ENCODE measurements at places on chromosomes 3 and 15.

DNA sequence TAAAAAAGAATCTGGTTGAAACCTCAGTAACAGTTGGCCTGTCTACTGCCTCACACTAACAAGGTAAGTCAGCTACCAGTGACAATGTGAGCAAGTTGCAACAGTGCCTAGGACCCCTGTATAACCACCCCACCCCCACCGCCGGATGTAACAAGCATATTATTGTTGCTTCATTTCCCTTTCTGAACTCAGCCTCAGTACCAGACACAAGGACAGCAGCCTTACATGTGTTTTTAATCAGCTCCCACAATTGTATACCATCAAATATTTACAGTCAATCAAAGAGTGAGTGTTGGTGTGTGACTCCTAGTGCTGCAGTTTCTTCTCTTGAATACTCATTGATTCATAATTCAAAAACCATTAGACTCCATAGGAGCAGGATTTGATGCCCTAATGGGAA is 96.4 kb downstream of the PYDC2 start:
- no peak for DNase-seq

DNA sequence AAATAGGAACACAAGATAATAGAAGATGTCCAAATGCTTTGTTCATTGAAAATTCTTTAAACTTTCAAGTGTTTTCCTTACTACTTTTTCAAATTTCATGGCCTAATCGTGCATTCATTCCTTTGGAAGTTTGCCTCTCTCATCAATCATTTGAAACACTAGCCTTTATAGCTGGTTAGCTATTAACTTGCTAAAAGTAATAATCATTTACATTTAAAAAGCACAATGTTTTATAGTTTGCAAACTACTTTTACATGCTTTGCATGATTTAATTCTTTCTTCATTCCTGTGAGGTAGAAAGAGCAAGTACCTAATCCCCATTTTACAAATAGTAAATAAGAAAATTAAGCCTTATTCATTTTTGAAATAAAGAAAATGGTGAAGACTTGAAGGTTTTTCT is 137.4 kb upstream of the SLC7A14 start:
- DNase-seq, result no peak

- DNase-seq, result peak; percentile 54
These were observed 55.7 kb upstream of the GRM7 start for GRCh38 chr3:6805236-6805635.

- peak; percentile 25 for DNase-seq
These were observed 29.3 kb downstream of the ZNF710 start for GRCh38 chr15:90030376-90030775.

DNA sequence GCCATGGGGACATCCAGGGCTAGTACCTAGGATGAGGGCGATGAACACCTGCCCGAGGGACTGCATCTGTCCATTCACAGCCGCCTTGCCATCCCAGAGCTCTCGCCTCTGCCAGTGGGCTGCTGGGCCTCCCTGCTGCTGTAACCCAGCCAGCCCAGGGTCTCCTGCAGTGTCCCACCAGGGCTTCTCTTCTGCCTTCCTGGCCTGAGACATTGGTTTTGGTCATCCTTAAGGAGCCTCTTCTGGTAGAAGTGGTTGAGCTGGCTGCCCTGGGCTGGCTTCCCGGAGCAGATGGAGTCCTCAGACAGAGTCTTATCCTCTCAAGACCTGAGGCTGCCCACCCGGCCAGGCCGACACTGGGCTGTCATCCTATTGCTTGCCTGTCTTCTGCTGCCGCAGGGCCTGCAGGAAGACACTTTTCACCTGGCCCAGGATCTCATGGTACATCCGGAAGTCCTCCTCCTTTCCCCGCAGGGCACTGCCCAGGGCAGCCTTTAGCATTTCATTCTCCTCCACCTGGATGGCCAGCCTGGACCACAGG is 6.1 kb upstream of the HHATL start:
- peak; percentile 44 for DNase-seq

GRCh38 chr3:113249111-113249510 is 37.8 kb downstream of the BOC start:
- DNase-seq, result no peak

GRCh38 chr15:39669241-39669640 is 88.4 kb downstream of the THBS1 start:
- no peak for DNase-seq

DNA sequence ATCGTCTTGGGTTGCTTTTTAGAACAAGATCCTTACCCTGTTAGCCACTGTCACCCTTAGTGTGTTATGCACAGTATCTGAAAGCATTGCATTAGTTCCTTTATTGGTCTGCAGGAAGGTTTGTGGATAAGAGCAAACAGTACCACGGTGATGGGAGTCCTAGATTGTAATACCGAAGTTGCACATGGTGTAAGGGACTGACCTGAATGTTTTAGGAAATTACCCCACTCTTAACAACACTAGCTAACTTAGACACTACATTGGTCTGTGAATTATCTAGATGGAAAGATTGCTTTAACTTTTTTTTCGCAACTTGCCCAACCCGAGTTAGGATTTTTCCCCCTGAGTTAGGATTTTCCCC is 1.3 kb downstream of the STT3B start:
- DNase-seq, result no peak

DNA sequence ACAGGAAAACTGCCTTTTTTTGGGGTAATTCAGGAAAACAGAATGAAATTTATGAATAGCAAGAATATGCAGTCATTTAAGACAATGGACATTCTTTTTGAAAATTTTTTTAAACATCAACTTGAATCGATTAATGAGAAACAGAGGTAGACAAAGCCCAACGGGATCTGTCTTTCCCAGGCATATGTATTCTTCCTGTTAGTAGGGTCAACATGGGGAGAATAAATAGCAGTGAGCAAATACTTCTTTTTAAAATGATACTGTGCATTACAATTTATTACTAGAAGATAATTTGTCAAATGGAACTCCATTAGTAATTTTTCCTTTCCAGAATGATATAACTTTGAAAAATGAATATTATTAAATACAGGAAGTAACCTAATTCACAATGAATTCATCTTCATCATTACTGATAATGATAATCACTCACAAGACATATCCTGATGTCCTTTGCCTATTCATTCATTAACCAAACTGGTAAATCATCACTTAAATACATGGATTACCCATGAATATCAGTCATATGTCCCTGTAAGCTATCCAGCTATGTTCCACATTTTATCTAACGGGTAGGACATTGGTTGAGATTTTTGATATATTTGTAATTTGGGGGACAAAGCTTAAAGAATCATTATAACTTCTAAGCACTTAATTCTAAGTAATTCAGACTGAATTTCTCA is 209.2 kb upstream of the CDIN1 start:
- DNase-seq, result no peak
